ENCODE measurements at places on chromosomes 6 and 20.

DNA sequence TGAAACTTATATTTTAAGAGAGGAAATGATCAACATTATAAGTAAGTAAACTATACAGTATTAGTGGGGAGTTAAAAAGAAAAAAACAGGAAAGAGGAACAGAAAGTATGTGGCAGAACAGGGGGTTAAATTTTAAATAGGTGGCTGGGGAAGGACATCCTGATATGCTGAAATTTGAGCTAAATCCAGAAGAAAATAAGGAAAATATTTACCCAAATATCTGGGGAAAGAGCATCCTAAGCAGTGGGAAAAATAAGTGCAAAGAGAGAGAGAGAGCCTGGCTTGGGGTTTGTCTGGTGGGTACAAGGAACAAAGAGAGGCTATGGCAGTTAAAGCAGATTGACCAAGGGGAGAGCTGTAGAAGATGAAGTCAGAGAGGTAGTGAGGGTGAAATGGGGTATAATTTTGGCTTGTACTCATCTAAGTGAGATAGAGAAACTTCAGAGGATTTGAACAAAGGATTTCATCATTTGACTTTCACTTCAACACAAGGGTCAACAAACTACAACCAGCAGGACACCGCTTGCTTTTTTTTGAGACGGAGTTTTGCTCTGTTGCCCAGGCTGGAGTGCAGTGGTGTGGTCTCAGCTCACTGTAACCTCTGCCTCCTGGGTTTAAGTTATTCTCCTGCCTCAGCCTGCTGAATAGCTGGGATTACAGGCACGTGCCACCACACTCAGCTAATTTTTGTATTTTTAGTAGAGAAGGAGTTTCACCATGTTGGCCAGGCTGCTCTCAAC is 328.4 kb upstream of the CNR1 start:
- H3K27me3 ChIP-seq, result peaks cover 52% of the 10 kb centered on the region
- no peak overlapping the region for H3K4me3 ChIP-seq
- H3K27ac ChIP-seq, result no peak overlapping the region

GRCh38 chr6:95784869-95785268 is 207.5 kb downstream of the MANEA start:
- no peaks in the 10 kb centered on the region for H3K27me3 ChIP-seq
- DNase-seq, result no peak
- no peak overlapping the region for H3K27ac ChIP-seq
- no peaks in the 10 kb centered on the region for H3K36me3 ChIP-seq

DNA sequence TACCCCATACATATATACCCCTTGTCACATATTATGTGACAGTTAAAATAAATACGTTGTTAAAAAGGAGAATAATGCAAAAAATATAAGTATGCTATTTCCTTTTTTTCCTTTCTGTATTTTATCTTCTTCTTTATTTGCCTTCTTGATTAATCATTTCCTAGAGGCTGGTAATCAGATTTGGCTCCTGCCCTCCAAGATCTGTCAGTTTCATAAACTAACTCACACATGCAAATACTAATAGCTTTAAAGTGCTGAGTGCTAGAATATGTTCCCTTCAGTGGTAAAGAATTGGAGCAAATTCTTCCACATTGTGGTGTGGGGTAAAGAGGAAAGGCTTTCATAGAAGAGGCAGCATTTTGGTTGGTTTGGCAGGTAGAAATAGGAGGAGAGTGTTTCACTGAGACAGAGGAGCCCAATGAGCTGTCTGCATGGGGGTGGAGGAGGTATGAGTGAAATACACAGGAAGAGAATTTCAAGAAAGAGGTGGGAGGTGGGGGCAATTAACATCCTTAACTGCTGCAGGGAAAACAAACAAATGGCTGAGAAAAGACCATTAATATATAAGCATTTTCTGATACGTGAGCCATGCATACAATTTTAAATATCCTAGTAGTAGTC is 523.9 kb downstream of the BMP2 start:
- DNase-seq, result no peak
- H3K4me3 ChIP-seq, result no peak overlapping the region
- no peaks in the 10 kb centered on the region for H3K36me3 ChIP-seq
- no peaks in the 10 kb centered on the region for H3K27me3 ChIP-seq

DNA sequence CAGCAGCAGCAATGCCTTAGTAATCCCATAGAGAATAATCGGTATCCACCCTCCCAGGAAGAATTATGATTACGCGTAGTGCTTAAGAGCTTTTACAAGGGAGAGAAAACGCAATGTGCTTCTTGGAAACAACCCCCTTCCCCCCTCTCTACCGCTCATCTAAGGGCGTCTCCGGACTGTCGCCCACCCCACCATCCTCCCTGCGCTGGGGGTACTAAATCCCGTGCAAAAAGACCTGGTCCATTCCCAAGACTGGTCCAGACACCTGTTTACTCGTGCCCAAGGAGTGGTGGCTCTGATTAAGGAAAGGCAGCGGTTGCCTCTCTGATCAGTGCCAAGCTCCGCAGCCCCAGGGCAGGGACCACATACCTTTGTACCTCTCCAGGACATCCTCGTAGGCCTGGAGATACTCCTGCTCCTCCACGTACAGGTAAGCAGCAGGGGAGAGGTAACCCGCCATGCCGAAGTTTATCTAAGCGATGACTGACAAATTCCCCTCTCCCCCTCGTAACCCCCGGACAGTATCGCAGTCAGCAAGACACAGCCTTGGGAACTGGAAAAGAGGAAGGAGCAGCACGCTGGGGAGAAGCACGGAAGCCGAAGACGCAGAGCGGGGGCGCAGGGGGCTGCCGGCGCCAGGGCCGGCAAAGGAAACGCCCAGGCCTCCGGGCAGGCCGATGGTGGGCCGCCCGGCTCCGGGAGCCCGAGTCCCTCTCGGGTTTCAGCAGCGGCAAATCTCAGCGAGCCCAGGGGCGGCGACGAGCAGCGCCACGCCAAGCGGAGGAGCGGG is 112.0 kb upstream of the BEND6 start:
- H3K4me3 ChIP-seq, result peak overlapping the region; percentile 62
- H3K4me1 ChIP-seq, result peaks cover 6% of the 10 kb centered on the region
- H3K27ac ChIP-seq, result no peak overlapping the region

GRCh38 chr6:26197933-26198721 is 110.9 kb downstream of the HFE start:
- H3K4me3 ChIP-seq, result peak overlapping the region; percentile 93
- DNase-seq, result no peak
- peak overlapping the region; percentile 94 for H3K27ac ChIP-seq
- H3K36me3 ChIP-seq, result peaks cover 39% of the 10 kb centered on the region

GRCh38 chr6:56664029-56664428 is 21.3 kb upstream of the DST start:
- H3K4me1 ChIP-seq, result no peaks in the 10 kb centered on the region
- H3K27ac ChIP-seq, result no peak overlapping the region
- no peaks in the 10 kb centered on the region for H3K36me3 ChIP-seq
- no peak for DNase-seq

- peaks cover 2% of the 10 kb centered on the region for H3K36me3 ChIP-seq
- H3K27me3 ChIP-seq, result no peaks in the 10 kb centered on the region
- no peak for DNase-seq
- H3K4me3 ChIP-seq, result no peak overlapping the region
Measured at GRCh38 chr20:24160563-24161281, 172.1 kb upstream of the GGTLC1 start.

- H3K4me3 ChIP-seq, result no peak overlapping the region
- peaks cover 2% of the 10 kb centered on the region for H3K36me3 ChIP-seq
- no peaks in the 10 kb centered on the region for H3K4me1 ChIP-seq
- no peaks in the 10 kb centered on the region for H3K27me3 ChIP-seq
- H3K27ac ChIP-seq, result no peak overlapping the region
Measured at GRCh38 chr6:112618849-112619248, 271.7 kb downstream of the RFPL4B start.

DNA sequence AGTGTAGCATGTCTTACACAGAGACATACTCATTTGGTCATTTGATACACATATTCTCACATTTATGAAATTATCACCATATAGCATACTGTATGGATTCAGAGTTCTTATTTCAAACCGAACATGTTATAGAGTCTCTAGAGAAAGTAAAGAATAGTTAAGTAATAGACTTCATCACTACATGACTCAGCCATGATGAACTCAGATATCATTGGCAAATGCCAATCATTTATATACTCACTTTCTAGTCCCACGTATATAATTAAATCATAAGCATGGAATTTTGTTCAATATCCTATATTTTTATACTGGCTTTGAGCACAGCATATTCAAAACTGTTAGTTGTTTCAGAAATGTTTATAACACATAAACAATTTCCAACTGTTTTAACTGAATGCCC is 749.9 kb downstream of the HACE1 start:
- no peaks in the 10 kb centered on the region for H3K27me3 ChIP-seq
- H3K36me3 ChIP-seq, result no peaks in the 10 kb centered on the region
- no peak for DNase-seq
- H3K4me1 ChIP-seq, result no peaks in the 10 kb centered on the region
- no peak overlapping the region for H3K27ac ChIP-seq

- H3K27me3 ChIP-seq, result no peaks in the 10 kb centered on the region
- H3K4me1 ChIP-seq, result no peaks in the 10 kb centered on the region
- no peak overlapping the region for H3K4me3 ChIP-seq
- no peak for DNase-seq
- H3K36me3 ChIP-seq, result peaks cover 2% of the 10 kb centered on the region
Measured at GRCh38 chr6:168415993-168416530, 24.9 kb upstream of the SMOC2 start.

DNA sequence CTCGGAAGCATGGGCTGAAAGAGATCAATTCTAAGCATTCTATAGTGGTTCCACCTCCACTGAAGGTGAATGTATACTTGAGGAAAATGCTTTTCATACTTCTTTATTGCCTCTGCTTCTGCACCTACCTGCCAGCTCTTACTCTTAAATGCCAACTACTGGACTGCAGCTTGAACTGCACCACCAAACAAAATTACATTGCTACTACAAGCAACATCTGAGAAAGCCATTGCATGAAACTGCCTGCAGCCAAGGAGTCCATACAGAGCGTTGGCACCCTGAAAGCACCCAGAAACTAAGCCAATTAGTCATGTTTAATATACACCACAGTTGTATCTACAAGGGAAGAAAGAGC is 440.9 kb downstream of the BTBD3 start:
- H3K27me3 ChIP-seq, result no peaks in the 10 kb centered on the region
- H3K4me3 ChIP-seq, result no peak overlapping the region
- H3K4me1 ChIP-seq, result no peaks in the 10 kb centered on the region
- DNase-seq, result no peak
- no peaks in the 10 kb centered on the region for H3K36me3 ChIP-seq

DNA sequence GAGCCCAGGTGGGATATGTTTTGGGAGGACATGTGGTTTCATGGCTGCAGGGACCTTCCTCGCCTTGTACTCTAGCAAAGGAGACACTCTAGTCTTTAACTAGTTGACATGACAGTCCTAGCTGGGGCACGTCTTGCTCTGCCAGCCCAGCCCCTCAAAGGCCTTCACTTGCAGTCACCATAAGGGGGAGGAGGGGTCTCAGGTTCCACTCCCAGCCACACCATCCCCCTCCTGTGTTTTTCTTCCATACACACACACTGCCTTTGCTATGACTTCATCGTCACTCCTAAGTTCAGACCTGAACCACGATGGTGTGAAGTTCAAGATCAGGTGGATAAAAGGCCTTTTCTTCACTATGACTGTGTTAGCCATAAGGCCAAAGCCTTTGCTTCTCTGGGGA is 13.5 kb downstream of the ULBP1 start:
- H3K4me1 ChIP-seq, result no peaks in the 10 kb centered on the region
- H3K27me3 ChIP-seq, result peaks cover 100% of the 10 kb centered on the region
- H3K4me3 ChIP-seq, result no peak overlapping the region
- H3K36me3 ChIP-seq, result peaks cover 6% of the 10 kb centered on the region
- no peak overlapping the region for H3K27ac ChIP-seq
- DNase-seq, result no peak

- DNase-seq, result no peak
- no peaks in the 10 kb centered on the region for H3K4me1 ChIP-seq
- H3K27ac ChIP-seq, result no peak overlapping the region
Measured at GRCh38 chr6:22108199-22108598, 188.6 kb downstream of the PRL start.

DNA sequence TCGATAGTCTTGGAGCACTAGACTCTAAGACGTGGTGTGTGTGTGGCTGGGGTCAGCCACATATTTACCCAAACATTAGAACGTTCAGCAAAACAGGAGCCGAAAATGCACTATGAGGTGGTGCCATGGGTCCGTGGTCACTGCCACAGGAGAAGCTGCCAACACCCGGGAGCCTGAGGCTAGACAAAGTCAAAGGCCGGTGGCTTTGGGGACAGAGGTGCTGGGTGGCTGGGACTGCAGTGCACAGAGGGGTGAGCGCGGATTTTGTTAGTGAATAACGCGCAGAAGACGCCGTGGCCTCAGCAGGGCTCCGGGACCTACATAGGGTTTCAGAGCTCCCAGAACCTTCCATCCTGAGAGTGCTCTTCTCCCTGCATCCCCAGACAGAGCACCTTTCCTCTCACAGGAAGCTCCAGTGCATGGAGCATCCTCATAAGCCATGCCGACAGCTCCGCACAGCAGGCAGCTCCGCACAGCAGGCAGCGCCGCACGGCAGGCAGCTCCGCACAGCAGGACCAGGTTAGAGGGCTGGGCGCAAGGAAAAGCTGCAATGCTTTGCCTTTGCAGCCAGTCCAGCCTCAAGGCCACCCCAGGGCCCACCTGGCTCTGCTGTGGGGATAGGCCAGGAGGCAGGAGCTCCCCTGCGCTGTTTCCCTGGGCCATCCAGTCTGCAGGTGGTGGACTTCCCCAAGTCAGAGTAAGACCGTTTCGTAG is 304.1 kb downstream of the TAF4 start:
- peaks cover 24% of the 10 kb centered on the region for H3K27me3 ChIP-seq
- no peak overlapping the region for H3K27ac ChIP-seq
- H3K4me1 ChIP-seq, result no peaks in the 10 kb centered on the region
- no peak overlapping the region for H3K4me3 ChIP-seq
- DNase-seq, result no peak

DNA sequence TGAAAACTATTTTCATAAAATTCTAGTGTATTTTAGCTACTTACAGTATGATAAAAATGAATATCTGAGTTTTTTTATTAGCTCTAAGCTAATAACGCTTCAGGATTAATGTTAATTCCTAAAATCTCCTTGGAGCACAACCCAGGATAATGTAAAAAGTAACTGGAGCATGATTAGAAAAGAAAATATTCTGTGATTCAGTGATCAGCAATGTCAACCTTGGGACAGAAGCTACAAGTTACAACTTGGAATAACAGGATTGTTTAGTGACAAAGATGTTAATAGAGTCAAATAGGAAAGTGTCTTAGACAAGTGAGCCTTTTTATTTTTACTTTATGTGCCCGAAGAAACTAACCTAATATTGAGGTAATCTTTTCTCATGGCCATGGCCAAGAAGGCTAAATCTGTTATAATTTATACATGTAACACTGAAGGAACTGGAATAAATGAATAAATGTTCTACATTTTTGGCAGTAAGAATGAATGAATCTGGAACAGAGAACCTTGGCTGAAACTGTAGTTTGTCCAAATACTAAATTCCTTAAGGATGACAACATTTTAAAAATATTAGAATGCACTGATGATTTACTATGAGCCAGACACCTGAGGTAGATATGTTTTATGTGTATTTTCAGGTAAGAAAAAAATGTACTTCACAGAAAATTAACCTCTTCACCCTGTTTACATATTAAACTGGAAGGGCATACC is 994.0 kb downstream of the GRIK2 start:
- no peaks in the 10 kb centered on the region for H3K36me3 ChIP-seq
- H3K4me3 ChIP-seq, result no peak overlapping the region
- no peaks in the 10 kb centered on the region for H3K27me3 ChIP-seq
- no peaks in the 10 kb centered on the region for H3K4me1 ChIP-seq

Data from central memory CD8-positive, alpha-beta T cell (primary cell).